ENCODE measurements at places on chromosomes 6 and 20.

DNA sequence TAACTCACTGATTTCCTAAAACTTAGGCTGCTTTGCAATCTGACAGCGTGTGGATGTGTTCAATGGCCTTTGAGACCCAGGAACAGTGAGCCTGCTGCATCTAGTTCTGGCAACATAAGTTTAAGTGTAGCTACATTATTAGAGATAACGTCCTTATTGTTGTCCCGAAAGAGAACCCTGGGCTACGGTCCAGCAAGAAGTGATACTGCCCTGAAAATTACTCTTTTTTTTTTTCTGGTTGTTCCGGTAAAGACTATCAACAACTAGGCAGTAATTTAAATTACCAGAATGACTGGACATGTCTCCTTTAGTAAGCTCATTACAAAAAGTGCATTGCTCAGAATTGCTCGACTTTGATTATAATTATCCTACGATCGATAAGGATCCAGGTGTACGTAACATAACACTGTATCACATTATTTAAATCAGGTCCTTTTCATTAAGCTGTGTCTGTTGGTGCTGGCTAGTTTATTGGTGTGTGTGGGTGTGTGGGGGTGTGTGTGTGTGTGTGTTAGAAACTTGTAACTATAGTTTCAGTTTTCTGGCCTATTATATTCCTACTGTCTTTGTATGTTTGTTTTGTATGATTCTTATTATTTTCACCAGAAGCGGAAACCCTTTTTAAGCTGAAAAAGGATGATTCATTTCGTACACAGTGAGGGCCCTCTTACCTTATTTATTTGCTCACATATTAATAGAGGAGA lies 3.0 kb downstream of the TSHZ2 start:
- DNase-seq: no peak

DNA sequence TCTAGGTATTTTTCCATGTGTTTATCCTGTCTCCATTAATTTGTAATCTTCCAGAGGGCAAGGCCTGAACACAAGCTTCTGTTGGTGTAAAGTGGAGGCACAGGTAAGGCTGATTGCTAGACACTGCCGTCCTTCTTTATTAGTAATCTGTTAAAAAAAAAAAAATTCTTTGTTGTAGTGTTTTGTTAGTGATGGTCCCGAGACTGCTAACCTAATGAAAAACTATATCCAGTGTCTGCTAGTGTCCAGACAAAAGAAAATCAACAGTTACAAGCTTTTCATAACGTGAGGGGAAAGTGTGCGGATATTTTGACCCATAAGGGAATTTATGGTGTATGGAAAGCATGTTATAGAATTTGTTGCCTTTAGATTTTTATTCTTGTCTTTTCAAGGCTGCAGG lies 4.2 kb upstream of the HIVEP1 start:
- DNase-seq: no peak

DNA sequence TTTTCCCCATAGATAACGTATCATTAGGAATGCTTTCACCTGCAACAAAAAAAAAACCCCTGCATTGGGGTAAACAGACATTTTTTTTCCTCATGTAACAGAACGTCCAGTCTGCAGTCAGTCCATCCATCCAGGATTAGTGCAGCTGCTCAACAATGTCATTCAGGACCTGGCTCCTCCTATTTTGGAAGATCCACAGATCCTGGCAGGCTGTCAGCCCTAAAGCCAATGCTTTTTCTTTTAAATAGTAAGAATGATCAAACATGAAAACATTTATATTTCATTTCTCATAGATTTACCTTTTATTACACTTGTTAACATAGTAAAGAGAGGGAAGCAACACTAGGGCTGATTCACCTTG lies 116.5 kb upstream of the CCDC28A start:
- DNase-seq: no peak

DNA sequence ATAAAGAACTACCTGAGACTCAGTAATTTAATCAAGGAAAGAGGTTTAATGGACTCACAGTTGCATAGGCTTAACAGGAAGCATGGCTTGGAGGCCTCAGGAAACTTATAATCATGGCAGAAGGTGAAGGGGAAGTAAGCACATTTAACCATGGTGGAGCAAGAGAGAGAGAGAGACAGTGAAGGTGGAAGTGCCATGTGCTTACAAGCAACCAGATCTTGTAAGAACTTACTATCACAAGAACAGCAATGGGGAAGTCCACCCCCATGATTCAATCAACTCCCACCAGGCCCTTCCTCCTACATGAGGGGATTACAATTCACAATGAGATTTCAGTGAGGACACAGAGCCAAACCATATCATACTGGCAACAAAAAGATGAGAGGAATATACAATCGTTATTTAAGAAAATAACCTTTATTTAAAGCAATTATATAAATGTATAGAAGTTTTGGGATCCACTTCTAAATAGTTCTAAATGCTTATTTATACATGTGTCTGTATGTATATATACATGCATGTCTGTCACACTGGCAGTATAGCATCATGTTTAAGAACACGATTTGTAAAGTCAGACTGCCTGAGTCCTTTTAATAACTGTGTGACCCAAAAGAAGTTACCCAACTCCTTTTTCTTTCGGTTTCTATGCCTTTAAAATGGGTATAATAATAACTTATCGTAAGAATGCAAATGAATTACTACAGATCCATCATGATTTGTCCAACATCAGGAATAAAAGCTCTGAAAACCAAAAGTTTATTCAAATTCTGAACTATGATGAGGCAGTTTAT lies 255.7 kb upstream of the THEMIS start:
- DNase-seq: no peak

GRCh38 chr6:28136585-28137504 lies 4.8 kb upstream of the ZKSCAN8 start:
- DNase-seq: peak; percentile 67
